Panc1 (cell line): ENCODE measurements at places on chromosomes 5 and 9. TPM values are rescaled to one million over a fixed set of nuclear protein-coding genes. Genes with fewer than 3 reads are reported as not detected.

FAM53C gene
- 50.4 TPM for total RNA-seq

DNA sequence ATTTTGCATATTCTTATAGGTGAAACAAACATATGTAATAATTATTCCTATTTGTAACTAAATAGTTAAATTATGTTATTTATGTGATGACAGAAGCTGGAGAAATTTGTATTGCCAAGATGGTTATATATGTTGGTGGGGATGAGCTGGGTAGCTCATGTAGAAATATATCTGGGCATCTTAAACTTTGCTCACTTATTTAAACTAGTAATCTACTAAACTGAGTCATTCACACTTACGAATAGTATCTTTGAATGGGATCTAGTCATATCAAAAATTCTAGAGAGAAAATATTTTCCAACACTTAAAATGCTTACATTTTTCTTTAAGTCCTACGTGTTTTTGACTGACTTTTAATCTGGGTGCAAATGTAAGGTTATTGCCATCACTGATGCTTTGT lies 44.6 kb upstream of the EIF4EBP3 start:
- no peaks in the 10 kb centered on the region for H3K27me3 ChIP-seq
- DNase-seq = no peak
- no peaks in the 10 kb centered on the region; the same call in 1 of the 2 replicates for H3K4me1 ChIP-seq

OR1J2 gene
- total RNA-seq = not detected

WNT8A gene
- not detected for total RNA-seq

PPIC gene
- 45.8 TPM for total RNA-seq

GRCh38 chr5:120817044-120817985 lies 353.2 kb downstream of the PRR16 start:
- H3K36me3 ChIP-seq = no peaks in the 10 kb centered on the region
- no peak overlapping the region for H3K4me3 ChIP-seq
- H3K27ac ChIP-seq = no peak overlapping the region
- no peaks in the 10 kb centered on the region for H3K4me1 ChIP-seq
- no peaks in the 10 kb centered on the region for H3K27me3 ChIP-seq
- no peak for DNase-seq

DNA sequence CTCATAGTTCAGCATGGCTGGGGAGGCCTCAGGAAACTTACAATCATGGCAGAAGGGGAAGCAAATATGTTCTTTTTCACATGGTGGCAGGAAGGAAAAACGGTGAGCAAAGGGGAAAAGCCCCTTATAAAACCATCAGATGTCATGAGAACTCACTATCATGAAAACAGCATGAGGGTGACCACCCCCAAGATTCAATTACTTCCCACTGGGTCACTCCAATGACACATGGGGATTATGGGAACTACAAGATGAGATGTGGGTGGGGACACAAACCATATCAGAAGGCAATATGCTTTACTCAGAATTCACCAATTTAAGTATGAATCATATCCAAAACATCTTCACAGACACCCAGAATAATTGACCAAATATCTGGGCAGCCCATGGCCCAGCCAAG lies 19.7 kb downstream of the MAT2B start:
- no peaks in the 10 kb centered on the region; the same call in 1 of the 2 replicates for H3K36me3 ChIP-seq
- no peaks in the 10 kb centered on the region for H3K27me3 ChIP-seq
- DNase-seq = no peak
- no peak overlapping the region for H3K27ac ChIP-seq
